ENCODE measurements at places on chromosomes 11 and 22. TPM values are rescaled to one million over a fixed set of nuclear protein-coding genes. Genes with fewer than 3 reads are reported as not detected.

TMEM45B gene
- total RNA-seq, result 2.6 TPM

GRCh38 chr11:92311616-92312449 is 87.2 kb downstream of the FAT3 start:
- H3K36me3 ChIP-seq, result no peaks in the 10 kb centered on the region
- H3K27ac ChIP-seq, result no peak overlapping the region
- H3K27me3 ChIP-seq, result no peaks in the 10 kb centered on the region
- H3K4me3 ChIP-seq, result no peak overlapping the region

DNA sequence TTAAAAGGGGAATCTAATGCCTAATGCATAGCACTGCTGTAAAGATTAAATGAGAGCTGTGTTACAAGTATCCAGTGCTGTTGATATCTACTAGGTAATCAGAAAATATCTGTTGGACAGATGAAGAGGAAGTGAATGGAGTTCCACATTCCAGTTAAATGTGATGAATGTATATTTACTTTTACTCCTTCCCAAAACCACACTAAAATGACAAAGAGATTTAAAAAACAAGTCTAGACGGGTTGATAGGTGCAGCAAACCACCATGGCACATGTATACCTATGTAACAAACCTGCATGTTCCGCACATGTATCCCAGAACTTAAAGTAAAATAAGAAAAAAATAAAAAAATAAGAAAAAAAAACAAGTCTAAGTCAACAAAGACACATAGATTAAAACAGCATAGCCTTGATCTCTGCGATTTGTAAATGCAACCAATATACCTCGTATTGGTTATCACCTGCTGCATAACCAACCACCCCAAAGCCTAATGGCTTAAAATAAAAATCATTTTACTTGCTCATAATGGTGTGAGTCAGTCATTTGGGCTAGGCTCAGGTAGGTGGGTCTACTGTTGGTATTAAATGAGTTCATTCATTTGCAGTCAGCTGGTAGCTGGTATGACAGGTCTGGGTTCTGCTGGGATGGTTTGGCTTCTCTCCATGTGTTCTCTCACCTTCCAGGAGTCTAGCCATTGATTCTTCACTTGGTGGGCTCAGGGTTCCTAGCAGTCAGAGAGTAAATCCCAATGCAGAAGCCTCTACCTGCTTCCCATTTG is 39.7 kb upstream of the SLC6A5 start:
- H3K27ac ChIP-seq, result no peak overlapping the region
- no peak overlapping the region for H3K4me3 ChIP-seq
- no peaks in the 10 kb centered on the region for H3K4me1 ChIP-seq
- no peak for DNase-seq

DNA sequence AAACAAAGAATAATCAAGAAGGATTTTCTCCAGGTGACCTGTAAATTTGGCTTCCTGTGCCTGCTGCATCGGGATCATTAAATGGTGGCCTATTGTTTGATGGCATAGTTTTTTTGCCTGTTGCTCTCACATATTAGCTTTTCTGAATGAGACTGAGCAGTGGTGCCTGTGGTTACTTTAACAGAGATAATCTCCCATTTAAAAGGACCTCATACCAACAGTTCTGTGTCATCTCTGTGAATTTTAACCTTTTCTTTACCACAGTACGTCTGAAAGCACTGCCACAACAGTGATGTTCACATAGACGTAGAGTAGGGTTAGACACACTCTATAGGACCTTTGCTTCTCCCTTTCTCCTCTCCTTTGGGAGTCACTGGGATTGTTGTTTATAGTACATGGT is 22.9 kb upstream of the RCE1 start:
- no peak for DNase-seq
- no peaks in the 10 kb centered on the region for H3K27me3 ChIP-seq
- no peak overlapping the region for H3K4me3 ChIP-seq

ASRGL1 gene
- 43.2 TPM for total RNA-seq

GRCh38 chr11:104690241-104690640 is 208.0 kb downstream of the CASP12 start:
- no peak overlapping the region for H3K4me3 ChIP-seq
- H3K27ac ChIP-seq, result no peak overlapping the region
- no peaks in the 10 kb centered on the region for H3K36me3 ChIP-seq

GRCh38 chr22:43090130-43090789 is 1.1 kb upstream of the TTLL1 start:
- H3K36me3 ChIP-seq, result no peaks in the 10 kb centered on the region
- no peaks in the 10 kb centered on the region for H3K27me3 ChIP-seq
- peak overlapping the region; percentile 79 for H3K27ac ChIP-seq
- H3K4me1 ChIP-seq, result peaks cover 3% of the 10 kb centered on the region

CCDC89 gene
- total RNA-seq, result 1.7 TPM

- H3K4me1 ChIP-seq, result no peaks in the 10 kb centered on the region
- H3K27ac ChIP-seq, result no peak overlapping the region
- peaks cover 8% of the 10 kb centered on the region for H3K27me3 ChIP-seq
- no peaks in the 10 kb centered on the region for H3K36me3 ChIP-seq
- no peak for DNase-seq
These were observed 17.1 kb downstream of the OTOG start for GRCh38 chr11:17563961-17564686.

DNA sequence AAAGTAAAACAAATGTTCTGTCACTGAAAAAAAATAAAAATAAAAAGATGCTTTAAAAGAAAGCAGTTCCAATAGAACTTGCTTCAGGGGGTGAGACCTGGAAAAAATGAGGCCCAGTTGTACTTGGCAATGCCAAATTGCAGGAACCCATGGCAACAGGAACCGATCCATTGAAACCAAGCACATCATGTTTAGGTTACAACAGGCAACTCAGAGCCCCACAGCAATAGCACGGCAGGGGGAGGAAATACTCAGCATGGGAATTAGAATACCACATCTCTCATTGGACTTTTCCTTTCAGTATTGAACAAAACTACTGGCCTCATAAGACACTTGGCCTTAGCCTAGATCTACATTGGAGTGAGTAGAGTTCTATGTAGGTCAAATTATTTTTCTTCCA is 84.3 kb downstream of the MSANTD4 start:
- no peaks in the 10 kb centered on the region for H3K27me3 ChIP-seq
- H3K4me1 ChIP-seq, result no peaks in the 10 kb centered on the region
- H3K4me3 ChIP-seq, result no peak overlapping the region
- H3K36me3 ChIP-seq, result no peaks in the 10 kb centered on the region

SYT9 gene
- 3.7 TPM for total RNA-seq

GRCh38 chr11:26958005-26958701 is 35.8 kb upstream of the FIBIN start:
- no peaks in the 10 kb centered on the region for H3K36me3 ChIP-seq
- no peaks in the 10 kb centered on the region for H3K27me3 ChIP-seq
- H3K4me3 ChIP-seq, result no peak overlapping the region
- no peak for DNase-seq
- no peak overlapping the region for H3K27ac ChIP-seq

GRCh38 chr11:10499874-10500601 is 40.9 kb downstream of the RNF141 start:
- no peaks in the 10 kb centered on the region for H3K27me3 ChIP-seq
- no peak overlapping the region for H3K4me3 ChIP-seq
- no peaks in the 10 kb centered on the region for H3K36me3 ChIP-seq
- DNase-seq, result no peak
- no peaks in the 10 kb centered on the region for H3K4me1 ChIP-seq
- H3K27ac ChIP-seq, result no peak overlapping the region

DNA sequence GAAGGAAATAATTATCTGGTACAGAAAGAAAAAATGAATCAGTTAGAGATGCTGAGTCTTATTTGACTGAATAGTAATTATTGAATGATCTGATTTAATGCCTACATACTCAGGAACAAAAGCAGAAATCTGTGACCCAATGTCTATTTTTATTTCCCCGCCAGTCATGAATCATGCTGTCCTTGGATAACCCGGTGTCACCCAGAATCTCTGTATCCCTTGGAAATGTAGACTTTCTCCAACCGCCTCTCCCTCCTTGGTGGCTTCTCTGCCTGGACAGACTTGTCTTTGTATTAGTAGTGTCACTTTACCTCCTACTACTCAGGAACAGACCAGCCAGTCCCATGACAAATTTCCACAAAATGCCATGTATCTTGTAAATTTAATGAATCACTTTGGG is 173.3 kb upstream of the PDGFD start:
- H3K27me3 ChIP-seq, result no peaks in the 10 kb centered on the region
- H3K4me1 ChIP-seq, result no peaks in the 10 kb centered on the region
- no peak overlapping the region for H3K27ac ChIP-seq
- no peak for DNase-seq
- H3K36me3 ChIP-seq, result no peaks in the 10 kb centered on the region
- H3K4me3 ChIP-seq, result no peak overlapping the region

- no peaks in the 10 kb centered on the region for H3K27me3 ChIP-seq
- no peaks in the 10 kb centered on the region for H3K4me1 ChIP-seq
- no peak overlapping the region for H3K4me3 ChIP-seq
- no peak for DNase-seq
- H3K27ac ChIP-seq, result no peak overlapping the region
These were observed 219.3 kb upstream of the TMEM45B start for GRCh38 chr11:129596351-129596750.

DNA sequence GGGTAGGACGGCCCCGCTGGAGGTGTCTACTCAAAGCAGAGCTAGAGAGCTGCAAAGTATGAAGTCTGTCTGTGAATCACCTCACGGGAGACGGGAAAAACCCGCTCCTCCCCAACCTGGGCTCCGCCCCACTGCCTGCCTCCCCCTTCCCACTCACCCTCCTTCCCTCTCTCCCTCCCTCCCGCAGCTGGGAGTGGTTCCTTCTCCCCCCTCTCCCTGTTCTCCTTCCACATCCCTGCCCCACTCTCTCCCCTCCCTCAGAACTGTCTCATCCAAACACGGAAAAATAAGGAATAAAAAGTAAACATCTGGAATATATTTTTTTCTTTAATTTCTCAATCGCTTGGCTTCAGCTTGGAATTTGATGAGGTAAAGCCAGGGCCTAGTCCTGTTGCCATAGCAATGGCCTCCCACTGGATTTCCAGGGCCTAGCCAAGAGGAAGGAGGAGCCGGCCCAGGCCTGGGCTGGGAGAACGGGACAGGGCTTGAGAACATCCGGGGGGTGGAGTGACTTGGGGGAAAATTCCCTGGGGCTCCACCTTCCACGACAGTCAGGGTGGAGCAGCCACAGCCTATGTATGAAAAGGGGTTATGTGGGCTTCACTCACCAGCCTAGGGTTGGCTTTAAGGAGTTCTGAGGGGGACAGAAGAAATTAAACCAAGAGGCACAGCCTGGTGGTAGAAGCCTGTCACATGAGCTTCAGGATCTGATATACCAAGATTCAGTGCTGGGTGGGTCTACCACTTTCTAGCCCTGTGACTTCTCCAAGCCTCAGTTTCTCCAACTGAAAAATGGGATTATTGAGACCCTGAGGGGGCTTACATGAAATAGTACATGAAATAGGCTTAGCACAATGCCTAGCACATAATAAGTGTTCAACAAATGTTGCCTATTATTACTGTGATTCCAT is 2.2 kb downstream of the TNKS1BP1 start:
- H3K27ac ChIP-seq, result peak overlapping the region; percentile 86
- H3K36me3 ChIP-seq, result peaks cover 7% of the 10 kb centered on the region
- no peak for DNase-seq
- no peaks in the 10 kb centered on the region for H3K27me3 ChIP-seq

CARNS1 gene
- 1.0 TPM for total RNA-seq

DNA sequence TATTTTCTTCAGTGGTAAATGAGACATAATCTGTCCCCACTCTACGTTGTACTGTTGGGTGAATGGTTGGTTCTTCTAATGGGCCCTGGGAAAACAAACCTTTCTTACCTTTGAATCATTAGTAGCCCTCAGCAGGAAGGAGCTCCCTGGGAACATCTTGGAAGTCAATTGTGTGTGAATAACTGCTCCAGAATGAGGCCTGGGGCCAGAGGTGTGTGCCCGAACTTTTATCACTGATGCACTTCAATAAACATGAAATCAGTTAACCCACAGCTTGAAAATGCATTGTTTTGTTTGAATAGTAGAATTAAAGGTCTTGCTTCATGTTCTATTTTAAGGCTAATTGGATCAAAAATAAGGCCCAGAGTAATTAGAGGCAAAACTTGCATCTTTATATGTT is 67.1 kb downstream of the NAV2 start:
- no peak overlapping the region for H3K27ac ChIP-seq
- H3K4me1 ChIP-seq, result peaks cover 12% of the 10 kb centered on the region
- no peaks in the 10 kb centered on the region for H3K36me3 ChIP-seq
- DNase-seq, result no peak
- H3K27me3 ChIP-seq, result no peaks in the 10 kb centered on the region

DNA sequence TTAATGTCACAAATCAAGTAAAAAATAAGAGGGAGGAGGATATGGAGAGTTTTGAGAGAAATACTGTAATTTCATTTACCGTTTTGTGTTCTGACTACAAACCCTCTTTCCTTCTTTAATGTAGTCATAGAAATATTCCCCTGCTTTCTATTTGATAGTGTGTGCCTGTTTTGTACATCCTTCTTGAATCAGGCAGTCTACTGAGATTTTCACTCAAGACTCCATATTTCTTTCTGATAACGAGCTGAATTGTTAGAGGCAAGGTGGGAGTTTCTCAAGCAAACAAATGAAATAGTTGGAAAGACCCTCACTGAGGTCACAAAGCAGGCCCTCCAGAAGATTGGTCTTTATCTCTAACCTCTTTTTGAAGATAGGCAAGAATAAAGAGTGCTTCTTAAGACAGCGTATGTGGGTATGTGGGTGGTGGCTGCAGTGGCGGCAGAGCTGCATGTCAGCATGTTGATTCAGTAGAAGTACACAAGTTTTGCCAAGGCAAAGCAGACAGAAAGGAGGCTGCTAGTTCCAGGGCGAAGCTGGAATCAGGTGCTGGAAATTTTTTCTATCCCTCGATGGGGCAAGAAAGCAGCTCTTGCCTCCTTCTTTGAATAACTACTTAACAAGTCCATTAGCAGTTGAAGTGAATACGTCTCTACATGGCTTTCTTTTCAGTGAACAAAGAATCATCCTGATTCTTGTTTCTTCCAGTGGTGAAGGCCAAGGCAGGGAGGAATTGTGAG is 164.2 kb downstream of the FAM76B start:
- no peak overlapping the region for H3K4me3 ChIP-seq
- DNase-seq, result no peak
- no peaks in the 10 kb centered on the region for H3K4me1 ChIP-seq
- no peaks in the 10 kb centered on the region for H3K36me3 ChIP-seq
- H3K27me3 ChIP-seq, result no peaks in the 10 kb centered on the region
- H3K27ac ChIP-seq, result no peak overlapping the region

FLRT1 gene
- total RNA-seq, result 0.51 TPM

CCDC73 gene
- not detected for total RNA-seq

- no peaks in the 10 kb centered on the region for H3K36me3 ChIP-seq
- H3K27ac ChIP-seq, result no peak overlapping the region
- no peak overlapping the region for H3K4me3 ChIP-seq
- no peak for DNase-seq
These were observed 492.9 kb downstream of the SOX6 start for GRCh38 chr11:15863411-15863810.

DERL3 gene
- total RNA-seq, result 1.0 TPM

- H3K4me1 ChIP-seq, result no peaks in the 10 kb centered on the region
- H3K27ac ChIP-seq, result no peak overlapping the region
- no peak for DNase-seq
These were observed 27.9 kb upstream of the PDE2A start for GRCh38 chr11:72702096-72702495.

- peak overlapping the region; percentile 58 for H3K27ac ChIP-seq
- H3K36me3 ChIP-seq, result no peaks in the 10 kb centered on the region
- peaks cover 21% of the 10 kb centered on the region for H3K4me1 ChIP-seq
- no peaks in the 10 kb centered on the region for H3K27me3 ChIP-seq
These were observed 119.4 kb downstream of the HIPK3 start for GRCh38 chr11:33376331-33377310.

- no peaks in the 10 kb centered on the region for H3K4me1 ChIP-seq
- H3K27ac ChIP-seq, result no peak overlapping the region
- no peaks in the 10 kb centered on the region for H3K36me3 ChIP-seq
- H3K27me3 ChIP-seq, result peaks cover 2% of the 10 kb centered on the region
These were observed 17.6 kb downstream of the CALCA start for GRCh38 chr11:14954581-14954980.

All from Panc1 (cell line).